ENCODE measurements at places on chromosomes 7 and 10. TPM values are rescaled to one million over a fixed set of nuclear protein-coding genes. Genes with fewer than 3 reads are reported as not detected.

MMRN2 gene
- polyA plus RNA-seq, result not detected

NEUROD6 gene
- polyA plus RNA-seq, result not detected

GIMAP7 gene
- polyA plus RNA-seq, result 778 TPM

SPACDR gene
- not detected for polyA plus RNA-seq

SPDYE5 gene
- polyA plus RNA-seq, result 0.15 TPM

CPVL gene
- polyA plus RNA-seq, result not detected

C1QL3 gene
- polyA plus RNA-seq, result 0.24 TPM

LRGUK gene
- not detected for polyA plus RNA-seq

CYP3A7 gene
- not detected for polyA plus RNA-seq

SORCS1 gene
- polyA plus RNA-seq, result not detected

LRCH4 gene
- polyA plus RNA-seq, result 129 TPM

SFTPA1 gene
- not detected for polyA plus RNA-seq

TAS2R4 gene
- not detected for polyA plus RNA-seq

GRID2IP gene
- not detected for polyA plus RNA-seq

OPTN gene
- polyA plus RNA-seq, result 73.9 TPM

CTNNA3 gene
- polyA plus RNA-seq, result not detected

PAX4 gene
- not detected for polyA plus RNA-seq

ELMO1 gene
- polyA plus RNA-seq, result 56.0 TPM
